ENCODE measurements at places on chromosomes 3 and 15.

DNA sequence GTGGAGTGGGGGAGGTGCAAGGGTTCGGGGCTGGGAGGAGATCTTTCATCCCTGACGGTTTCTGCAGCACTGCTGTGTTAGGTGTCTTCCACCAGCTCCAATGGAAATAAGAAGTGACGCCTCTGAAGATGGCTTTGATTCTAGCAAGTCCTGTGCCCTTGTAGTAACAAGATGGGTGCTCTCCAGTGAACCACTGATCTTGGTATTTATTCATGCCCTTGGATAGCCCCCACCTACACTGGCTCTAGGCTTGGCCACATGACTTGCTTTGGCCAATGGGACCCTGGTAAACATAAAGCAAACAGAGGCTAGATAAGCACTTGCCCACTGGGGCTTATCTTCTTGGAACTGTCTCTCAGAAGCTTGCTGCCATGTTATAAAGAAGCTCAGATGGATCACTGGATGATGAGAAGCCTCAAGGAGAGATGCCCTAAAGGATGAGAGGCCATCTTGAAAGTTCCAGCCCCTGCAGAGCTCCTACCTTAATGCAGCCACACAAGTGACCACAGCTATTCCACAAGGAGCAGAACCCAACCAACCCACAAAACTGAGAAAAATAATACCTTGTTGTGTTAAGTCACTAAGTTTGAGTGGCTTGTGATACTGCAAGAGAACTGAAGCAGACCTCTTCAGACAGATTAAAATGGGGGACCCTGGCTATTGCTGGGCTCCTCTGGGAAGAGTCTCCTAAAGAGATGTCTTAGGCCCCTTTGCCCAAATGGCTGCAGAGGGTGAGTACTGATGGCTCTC is 137.9 kb downstream of the PDCD6IP start:
- DNase-seq: no peak

DNA sequence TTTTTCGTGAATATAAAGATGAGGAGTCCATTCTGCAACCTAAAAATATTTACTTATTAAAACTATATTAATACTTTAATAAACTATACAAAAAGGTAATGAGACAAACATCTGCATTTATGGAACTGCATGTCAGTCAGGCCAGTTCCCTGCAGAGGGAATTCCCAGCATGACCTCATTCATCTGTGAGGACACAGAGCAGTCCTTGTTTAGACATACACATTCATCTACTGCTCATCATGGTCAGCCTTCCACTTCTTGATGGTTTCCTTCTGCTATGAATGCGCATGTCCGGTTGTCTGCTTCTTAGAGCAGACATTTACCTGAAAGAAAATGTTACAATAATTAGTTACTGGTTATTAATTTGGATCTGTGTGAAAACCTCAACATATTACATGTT is 3.3 kb upstream of the ACTR8 start:
- DNase-seq: no peak

DNA sequence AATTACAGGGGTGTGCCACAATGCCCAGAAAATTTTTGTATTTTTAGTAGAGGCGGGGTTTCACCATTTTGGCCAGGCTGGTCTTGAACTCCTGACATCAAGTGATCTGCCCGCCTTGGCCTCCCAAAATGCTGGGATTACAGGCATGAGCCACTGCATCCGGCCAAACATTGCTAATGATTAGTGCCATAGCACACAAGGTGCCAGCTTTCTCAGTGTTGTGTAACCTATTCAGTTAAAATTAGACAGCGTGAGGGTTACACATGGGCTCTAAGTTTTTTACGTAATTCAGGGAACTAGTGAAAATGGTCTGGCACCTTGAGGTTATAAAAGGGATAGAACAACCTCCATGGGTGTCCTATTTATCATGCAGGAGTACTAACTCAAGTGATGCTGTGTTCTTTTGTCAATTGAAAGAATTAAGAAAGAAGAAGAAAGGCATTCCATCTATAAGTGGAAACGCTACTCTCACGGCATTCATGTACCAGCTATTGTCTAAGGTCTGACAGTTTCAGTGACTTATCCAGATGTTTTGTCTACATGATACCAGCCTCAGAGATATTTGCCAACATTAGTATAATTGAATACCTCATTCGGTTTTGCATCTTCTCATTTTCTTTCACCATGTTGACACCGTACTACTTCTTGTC is 84.7 kb downstream of the EOMES start:
- DNase-seq: no peak

DNA sequence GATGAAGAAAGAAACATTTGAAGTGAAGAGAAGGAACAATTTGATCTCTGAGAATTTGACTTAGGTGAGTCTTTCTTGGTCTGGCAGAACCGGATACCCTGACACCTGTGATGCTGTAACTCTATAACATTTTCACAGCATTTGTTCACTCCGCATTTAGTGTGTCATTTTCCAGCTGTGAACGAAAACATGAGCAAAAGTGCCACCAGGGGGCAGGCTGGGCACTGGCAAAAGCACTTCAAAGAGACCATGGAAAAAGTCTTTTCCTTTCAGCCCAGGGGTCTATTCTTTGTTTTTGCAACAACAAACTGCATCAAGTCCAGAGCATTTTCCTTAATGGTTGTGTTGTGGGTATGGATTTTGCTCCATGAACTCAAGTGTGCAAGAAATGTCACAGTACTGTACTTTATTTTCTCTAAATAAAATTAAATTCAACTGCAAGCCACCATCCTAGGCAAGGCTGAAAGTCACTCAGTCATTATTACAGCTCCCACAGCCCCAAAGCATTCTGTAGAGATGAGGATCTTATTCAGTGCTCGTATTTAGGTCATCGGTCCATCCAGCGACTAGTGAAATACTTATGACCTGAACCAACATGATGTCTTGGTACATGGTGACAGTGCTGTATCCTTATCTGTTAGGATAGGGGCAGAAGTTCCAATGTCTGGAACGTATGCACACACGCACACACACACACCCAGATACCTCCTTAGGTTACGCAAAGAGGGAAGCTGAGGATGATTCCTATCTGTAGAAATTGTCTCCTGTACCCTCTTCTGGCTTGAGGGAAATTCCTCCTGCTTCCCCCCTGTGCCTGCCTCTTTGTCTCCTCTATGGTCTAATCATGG is 125.5 kb downstream of the GADL1 start:
- peak; percentile 84 for DNase-seq

DNA sequence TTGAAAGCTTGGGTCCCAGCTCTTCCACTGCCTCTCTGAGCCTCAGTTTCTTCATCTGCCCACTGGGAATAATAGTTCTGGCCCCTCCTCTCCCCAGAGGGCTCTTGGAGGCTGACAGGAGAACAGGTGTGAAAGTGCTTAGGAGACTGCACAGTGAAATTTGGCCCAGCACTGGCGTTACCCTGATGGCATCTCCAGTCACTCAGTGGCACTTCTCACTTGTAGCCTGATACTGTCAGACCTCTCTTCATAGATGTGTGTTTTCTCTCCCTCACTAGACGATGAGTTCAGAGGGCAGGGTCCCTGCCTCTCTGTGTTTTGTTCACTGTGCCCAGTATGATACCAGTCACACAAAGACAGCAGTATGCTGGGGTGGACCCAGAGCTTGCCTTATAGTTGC is 22.2 kb upstream of the IGDCC3 start:
- DNase-seq: no peak

GRCh38 chr15:58584789-58585461 is 153.1 kb downstream of the LIPC start:
- DNase-seq: no peak

DNA sequence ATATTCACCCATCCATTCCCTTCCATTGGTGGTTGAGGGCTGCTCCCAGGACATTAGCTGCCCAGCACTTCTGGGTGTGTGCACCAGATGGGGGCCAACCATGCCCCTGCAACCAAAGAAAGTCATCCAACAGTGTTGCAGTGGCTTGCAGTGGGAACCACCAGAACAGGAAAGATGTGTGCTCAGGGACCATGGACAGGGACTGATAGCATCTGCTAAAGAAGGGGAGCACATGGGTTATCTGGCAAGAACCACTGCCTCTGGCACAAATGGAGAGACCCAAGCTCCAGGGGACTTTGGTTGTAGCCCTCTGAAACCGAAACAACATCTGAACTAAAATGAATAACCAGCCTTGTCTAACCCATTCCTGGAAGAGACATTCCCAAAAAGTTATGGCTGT is 8.1 kb downstream of the DCLK3 start:
- DNase-seq: no peak

GRCh38 chr3:133113526-133113925 is 75.3 kb downstream of the TMEM108 start:
- DNase-seq: no peak

GRCh38 chr15:58257776-58258325 is 119.7 kb downstream of the AQP9 start:
- DNase-seq: no peak

DNA sequence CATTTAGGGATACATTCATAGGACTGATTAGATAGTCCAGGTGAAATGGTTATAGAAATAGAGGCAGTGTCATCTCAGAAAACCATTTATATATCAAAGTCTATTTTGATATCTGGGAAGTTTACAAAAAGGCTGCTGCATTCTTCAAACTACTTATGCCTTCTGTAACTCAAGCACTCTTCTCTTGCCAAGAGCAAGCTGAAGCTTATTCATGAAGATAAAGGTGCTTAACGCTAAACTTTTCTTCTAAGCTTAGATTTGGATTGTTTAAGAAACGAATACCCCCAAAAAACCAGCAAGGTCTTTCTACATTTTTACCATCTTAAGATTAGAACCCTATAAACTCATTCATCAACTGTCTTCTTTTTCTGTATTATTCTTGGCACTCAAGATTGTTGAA is 23.3 kb upstream of the USF3 start:
- no peak for DNase-seq

- peak; percentile 98 for DNase-seq
Measured at GRCh38 chr3:179801263-179801662, 148.4 kb downstream of the USP13 start.

DNA sequence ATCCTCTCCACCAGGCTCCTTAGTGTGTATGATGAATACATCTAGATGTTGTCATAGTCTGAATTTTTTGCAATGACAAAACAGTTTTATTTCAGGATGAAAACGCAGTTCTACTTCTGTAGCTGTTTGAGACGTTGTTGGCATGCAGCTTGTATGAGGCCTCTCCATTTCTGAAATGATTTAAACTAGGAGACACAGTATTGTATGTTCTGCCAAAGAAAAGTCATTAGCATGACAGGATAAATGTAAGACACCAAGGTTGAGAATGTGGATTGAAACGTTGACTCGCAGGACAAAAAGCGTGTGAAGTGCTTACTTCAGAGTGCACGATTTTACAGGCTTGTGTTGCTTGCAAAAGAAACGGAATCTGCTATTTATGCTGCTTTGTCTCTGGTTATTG is 35.3 kb downstream of the ABHD17C start:
- DNase-seq: no peak

DNA sequence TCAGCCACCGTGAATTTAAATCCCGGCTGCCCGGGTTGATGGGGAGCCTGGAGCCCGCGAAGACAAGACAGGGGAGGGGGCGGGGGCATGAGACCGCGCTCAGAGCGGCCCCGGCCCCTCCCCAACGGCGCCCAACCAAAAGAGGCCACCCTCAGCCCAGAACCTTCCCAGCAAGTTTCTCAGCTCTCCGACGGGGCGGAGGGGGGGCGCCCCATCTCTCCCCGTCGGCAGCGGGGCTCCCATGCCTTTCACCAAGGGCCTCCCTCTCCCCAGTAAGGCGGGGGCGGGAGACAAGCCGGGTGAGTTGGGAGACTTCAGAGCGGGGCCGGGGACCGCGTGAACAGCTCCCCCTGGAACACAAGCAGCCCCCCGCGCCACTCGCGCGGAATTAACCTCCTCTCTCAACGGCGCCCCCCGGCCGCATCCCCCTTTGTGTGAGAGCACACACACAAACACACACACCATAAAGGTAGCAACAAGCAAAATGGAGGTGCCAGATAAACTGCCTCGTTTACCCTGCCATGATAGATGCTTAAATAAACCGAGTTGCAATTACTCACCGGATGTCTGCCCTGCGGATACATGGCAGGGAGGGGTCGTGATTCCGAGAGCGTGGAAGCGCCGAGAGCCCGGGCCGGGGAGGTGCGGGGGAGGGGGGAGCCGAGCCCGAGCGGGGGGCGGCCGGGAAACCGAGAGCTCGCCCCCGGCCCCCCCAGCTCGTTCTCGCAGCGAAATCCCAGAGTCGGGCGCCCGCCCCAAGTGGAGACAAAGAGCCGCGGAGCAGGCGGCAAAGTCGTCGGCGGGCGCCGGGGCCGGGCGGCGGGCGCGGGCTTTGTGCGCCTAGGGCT is 1.3 kb downstream of the TLE3 start:
- peak; percentile 67 for DNase-seq

GRCh38 chr15:96089405-96090058 is 241.0 kb upstream of the NR2F2 start:
- DNase-seq: no peak

DNA sequence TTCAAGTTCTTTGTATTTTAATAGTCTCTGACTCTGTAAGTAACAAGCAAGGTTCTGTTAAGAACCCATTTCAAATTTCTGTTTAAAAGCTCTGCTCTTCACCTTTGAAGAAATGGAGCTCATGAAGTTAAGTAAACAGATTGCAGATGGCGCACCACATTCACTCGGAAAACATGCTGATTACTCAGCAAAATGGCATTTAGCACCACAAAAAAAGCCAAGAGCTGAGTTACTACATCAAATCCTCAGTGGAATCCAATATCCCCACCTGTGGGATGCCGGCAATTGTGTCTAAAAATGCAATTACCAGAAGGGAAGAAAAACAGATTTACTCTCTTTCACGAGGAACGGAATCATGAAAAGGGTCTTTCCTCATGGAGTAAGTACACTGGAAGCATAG is 758.0 kb downstream of the NTRK3 start:
- no peak for DNase-seq

- DNase-seq: peak; percentile 67
Measured at GRCh38 chr3:148023994-148024393, 614.8 kb downstream of the ZIC1 start.

DNA sequence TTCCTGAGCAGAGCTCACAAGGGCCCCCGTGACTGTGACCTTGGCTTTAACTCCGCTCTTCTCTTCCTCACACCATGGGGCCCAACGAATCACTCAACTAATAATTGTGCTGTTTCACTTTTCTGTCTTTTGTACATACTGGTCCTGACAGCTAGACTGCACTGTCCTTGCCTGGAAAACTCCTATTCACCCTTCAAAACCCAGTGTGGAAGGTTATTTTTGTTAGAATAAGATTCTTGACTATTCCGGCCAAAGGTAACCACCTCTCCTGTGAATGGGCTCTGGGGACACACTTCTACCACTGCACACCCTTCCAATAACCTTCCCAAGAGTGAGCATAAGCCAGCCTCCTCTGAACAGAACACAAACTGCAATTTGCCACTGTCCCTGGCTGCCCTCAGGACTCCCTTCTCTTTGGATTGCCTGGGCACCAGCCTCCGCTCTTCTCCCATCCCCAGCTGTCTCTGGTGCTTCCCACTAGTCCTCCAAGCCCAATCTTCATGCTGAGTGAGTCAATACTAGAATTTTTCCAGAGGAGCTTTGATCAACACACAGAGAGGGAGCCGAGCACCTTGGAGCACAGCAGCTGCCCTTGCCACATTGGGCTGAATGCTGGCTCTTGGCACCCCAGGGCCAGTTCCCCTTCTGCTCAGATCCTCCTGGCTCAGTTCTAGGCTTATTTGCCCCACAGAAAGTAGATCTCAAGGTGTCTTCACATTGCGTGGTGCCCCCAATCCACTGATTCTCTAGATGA is 2.1 kb downstream of the SCN5A start:
- DNase-seq: no peak

GRCh38 chr3:128567705-128568356 is 74.8 kb upstream of the GATA2 start:
- no peak for DNase-seq

- DNase-seq: no peak
Measured at GRCh38 chr15:26091184-26091583, 228.1 kb upstream of the ATP10A start.

Measured in adipocyte (in vitro differentiated cells).